HCT116 (cell line): ENCODE measurements at places on chromosomes 5 and 9. TPM values are rescaled to one million over a fixed set of nuclear protein-coding genes. Genes with fewer than 3 reads are reported as not detected.

DNA sequence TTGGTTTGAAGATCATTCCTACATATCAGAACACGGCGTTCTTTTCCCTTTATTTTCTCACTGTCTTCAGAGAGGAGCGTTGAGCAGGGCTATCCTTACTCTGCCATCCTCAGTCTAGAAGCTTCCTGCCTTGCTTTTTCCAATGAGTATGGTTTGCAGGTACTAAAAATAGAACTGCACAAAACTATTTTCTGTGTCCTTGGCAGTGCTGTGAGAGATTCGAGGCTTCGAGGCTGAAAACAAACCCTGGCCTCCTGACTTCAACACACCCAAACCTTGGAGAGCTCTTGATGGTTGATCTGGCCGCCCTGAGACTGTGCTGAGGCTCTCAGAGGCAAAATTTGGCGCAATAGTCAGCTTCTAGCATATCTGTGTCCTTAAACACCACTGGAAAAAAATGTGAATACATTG is 78.9 kb downstream of the GOLPH3 start:
- no peak overlapping the region for H3K4me3 ChIP-seq
- DNase-seq = no peak
- H3K4me1 ChIP-seq = no peaks in the 10 kb centered on the region
- H3K27ac ChIP-seq = no peak overlapping the region
- no peaks in the 10 kb centered on the region for H3K27me3 ChIP-seq
- H3K36me3 ChIP-seq = no peaks in the 10 kb centered on the region

GRCh38 chr9:134551644-134552348 is 89.8 kb upstream of the COL5A1 start:
- H3K27me3 ChIP-seq = peaks cover 22% of the 10 kb centered on the region; the same call in 1 of the 2 replicates
- DNase-seq = no peak
- no peaks in the 10 kb centered on the region for H3K36me3 ChIP-seq
- no peak overlapping the region for H3K4me3 ChIP-seq
- peaks cover 16% of the 10 kb centered on the region for H3K4me1 ChIP-seq

DNA sequence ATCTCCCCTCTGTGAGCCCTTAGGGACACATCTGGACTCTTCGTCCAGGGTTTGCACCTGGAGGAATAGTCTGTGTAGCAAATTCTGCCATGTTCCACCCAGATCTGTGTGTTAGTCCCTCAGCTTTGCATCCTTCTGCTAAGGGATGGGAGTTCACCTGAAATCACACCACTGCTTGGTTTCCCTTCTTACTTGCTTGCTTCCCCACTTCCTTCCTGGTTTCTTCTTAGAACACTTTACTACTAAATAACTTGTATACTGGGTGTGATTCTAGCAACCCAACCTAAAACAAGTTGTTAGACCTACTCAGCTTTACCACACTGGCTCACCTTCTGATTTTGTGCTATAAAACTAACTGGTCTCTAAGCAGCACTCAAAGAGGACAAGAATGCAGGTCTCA is 202.6 kb upstream of the MAP3K1 start:
- H3K4me3 ChIP-seq = no peak overlapping the region
- no peak overlapping the region for H3K27ac ChIP-seq
- DNase-seq = no peak
- H3K27me3 ChIP-seq = no peaks in the 10 kb centered on the region
- no peaks in the 10 kb centered on the region for H3K36me3 ChIP-seq

DNA sequence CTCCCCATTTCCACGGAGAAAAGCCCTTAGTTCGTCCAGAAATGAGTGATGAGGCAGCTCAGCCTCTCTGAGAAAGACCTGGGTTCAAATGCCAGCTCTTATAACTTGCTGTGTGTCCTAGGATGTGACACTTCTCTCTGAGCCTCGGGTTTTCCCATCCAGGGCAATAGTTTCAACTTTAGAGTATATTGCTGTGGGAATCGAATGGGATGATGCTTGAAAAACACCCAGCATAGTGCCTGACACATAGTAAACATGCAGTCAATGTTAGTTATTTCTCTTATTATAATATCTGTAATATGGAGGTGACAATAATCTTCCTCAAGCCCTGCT is 430 bp upstream of the MAPKAP1 start:
- H3K4me3 ChIP-seq = peak overlapping the region; percentile 37
- H3K4me1 ChIP-seq = peaks cover 17% of the 10 kb centered on the region
- H3K27me3 ChIP-seq = no peaks in the 10 kb centered on the region
- H3K27ac ChIP-seq = peak overlapping the region; percentile 27; the same call in 1 of the 2 replicates

DNA sequence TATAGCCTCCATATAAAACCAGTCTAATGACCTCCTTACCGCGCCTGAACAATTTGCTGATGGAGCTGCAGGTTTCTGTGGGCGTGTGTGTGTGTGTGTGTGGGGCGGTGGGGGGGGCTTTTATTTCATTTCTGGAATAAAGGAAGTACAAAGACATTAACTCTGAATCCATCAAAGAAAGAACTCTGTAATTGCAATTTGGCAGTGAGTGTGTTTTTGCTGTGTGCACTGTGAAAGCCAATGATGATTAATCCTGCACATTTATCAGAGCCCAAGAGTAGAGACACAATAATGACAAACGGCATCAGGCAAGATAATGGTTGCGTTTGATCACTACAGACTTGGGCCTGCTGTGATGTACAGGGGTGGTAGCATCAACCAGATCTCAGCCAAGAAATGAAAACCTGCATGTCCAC is 29.3 kb upstream of the NDFIP1 start:
- H3K27ac ChIP-seq = no peak overlapping the region
- no peak for DNase-seq
- H3K36me3 ChIP-seq = no peaks in the 10 kb centered on the region
- no peaks in the 10 kb centered on the region for H3K4me1 ChIP-seq

DNA sequence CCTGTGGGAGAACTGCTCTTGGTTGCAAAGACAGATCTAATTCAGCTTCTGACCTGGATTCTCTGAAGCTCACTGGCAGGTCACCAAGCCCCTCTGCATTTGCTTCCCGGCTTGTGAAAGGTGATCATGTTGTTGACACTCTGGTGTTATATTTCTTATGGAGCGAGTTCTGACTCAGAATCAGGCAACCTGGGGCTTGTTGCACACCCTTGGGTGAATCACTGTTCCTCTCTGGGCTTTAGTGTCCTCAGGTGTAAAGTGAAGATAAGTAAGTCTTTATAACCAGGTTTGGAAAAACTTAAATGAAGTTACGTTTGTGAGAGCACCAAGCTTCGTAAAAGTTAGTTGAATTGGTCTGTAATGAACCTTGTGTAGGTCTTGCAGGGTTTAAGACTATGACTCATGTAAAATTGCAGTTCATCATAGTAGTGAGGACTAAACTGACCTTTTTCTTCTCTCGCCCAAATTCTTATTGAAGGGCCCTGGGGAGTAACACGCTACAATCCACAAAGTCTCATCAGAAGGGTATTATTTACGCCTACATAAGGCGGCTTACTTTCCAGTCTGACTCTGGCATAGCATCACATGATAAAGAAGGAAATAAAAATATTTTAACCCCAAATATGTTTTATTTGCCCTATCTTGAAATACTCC is 218.6 kb downstream of the TMEM38B start:
- no peaks in the 10 kb centered on the region for H3K36me3 ChIP-seq
- H3K4me1 ChIP-seq = peaks cover 19% of the 10 kb centered on the region
- H3K4me3 ChIP-seq = no peak overlapping the region; the same call in 1 of the 2 replicates
- H3K27me3 ChIP-seq = no peaks in the 10 kb centered on the region

DNA sequence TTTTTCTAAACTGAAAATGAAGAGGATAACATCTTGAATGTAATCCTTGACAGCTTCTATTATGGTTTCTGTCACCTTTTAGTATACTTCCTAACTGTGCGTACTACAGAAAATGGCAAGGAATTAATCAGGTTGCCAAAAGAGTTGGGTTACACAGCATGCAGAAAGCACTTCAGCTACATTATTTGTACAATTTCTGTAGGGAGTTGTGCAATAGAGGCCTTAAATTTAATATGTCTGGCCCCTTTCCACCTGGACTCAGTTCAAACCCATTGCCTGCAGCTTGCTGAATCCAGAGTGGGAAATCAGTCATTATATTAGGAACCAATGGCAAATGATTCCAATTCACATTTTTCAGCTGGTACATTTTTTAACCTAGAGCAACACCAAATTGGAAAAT is 549.7 kb downstream of the CSNK1G3 start:
- no peak for DNase-seq
- no peaks in the 10 kb centered on the region for H3K4me1 ChIP-seq
- no peaks in the 10 kb centered on the region for H3K36me3 ChIP-seq
- H3K27me3 ChIP-seq = no peaks in the 10 kb centered on the region
- no peak overlapping the region for H3K27ac ChIP-seq
- H3K4me3 ChIP-seq = no peak overlapping the region

GRCh38 chr5:77777281-77777892 is 1.2 kb upstream of the TBCA start:
- H3K27me3 ChIP-seq = no peaks in the 10 kb centered on the region
- no peak overlapping the region for H3K27ac ChIP-seq
- no peak overlapping the region for H3K4me3 ChIP-seq
- peak; percentile 19 for DNase-seq
- peaks cover 7% of the 10 kb centered on the region for H3K4me1 ChIP-seq

GRCh38 chr5:82792096-82792495 is 285.1 kb downstream of the TMEM167A start:
- no peak overlapping the region for H3K4me3 ChIP-seq
- H3K36me3 ChIP-seq = no peaks in the 10 kb centered on the region
- DNase-seq = no peak
- no peaks in the 10 kb centered on the region for H3K27me3 ChIP-seq

DNA sequence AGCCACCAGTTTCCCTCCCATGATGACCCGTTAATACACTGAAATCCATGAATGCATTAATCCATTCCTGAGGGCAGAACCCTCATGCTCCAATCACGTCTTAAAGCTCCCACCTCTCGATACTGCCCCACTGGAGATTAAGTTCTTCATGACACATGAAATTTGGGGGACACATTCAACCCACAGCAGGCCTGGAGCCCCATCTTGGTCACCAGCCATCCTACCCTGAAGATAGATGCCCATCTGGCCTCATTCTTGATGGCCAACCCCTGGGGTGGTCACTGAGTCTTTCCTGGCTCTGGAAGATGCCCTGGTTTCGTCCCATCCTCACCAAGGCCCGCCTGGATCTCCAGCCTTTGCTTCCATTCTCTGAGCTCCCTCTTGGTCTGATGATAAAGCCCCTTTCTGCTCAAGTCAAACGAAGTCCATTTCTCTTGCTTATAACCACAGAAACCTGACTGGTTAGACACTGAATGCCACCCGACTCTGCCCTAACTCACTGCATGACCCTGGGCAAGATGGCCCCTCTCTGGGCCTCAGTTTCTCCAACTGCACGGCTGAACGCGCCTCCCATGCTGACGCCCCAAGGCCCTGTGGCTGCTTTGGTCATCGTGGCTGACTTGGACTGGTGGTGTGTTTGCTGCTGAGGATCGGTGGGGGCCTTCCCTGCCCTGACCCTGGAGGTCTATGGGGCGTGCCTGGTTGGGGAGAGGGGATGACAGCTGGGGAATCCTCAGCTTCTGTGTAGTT is 138.4 kb upstream of the IER5L start:
- H3K4me1 ChIP-seq = peaks cover 38% of the 10 kb centered on the region
- no peaks in the 10 kb centered on the region for H3K27me3 ChIP-seq
- H3K36me3 ChIP-seq = no peaks in the 10 kb centered on the region

OSMR gene
- total RNA-seq = 46.0 TPM

SPINK4 gene
- total RNA-seq = not detected

EQTN gene
- total RNA-seq = not detected

PCDHGC3 gene
- total RNA-seq = 1.2 TPM

RAPGEF6 gene
- total RNA-seq = 18.4 TPM

PAPPA gene
- total RNA-seq = 0.05 TPM

FBN2 gene
- total RNA-seq = 0.42 TPM

FCN2 gene
- total RNA-seq = not detected

PCDHGA11 gene
- total RNA-seq = 0.39 TPM

PJA2 gene
- 38.4 TPM for total RNA-seq
